ENCODE measurements at places on chromosomes 2 and 18. TPM values are rescaled to one million over a fixed set of nuclear protein-coding genes. Genes with fewer than 3 reads are reported as not detected.

GRCh38 chr2:147125145-147125544 lies 719.7 kb upstream of the ACVR2A start:
- peaks cover 16% of the 10 kb centered on the region for H3K36me3 ChIP-seq
- H3K27ac ChIP-seq: no peak overlapping the region
- no peak overlapping the region for H3K4me3 ChIP-seq
- DNase-seq: no peak
- no peaks in the 10 kb centered on the region for H3K4me1 ChIP-seq

- peaks cover 38% of the 10 kb centered on the region for H3K36me3 ChIP-seq
- no peak overlapping the region for H3K27ac ChIP-seq
- DNase-seq: no peak
- 0 out of 2 replicates have a peak, but pooled peaks cover 3% of the 10 kb centered on the region for H3K4me1 ChIP-seq
These were observed 42.2 kb downstream of the KANSL1L start for GRCh38 chr2:210128961-210129360.

- no peak overlapping the region for H3K27ac ChIP-seq
- H3K4me1 ChIP-seq: no peaks in the 10 kb centered on the region
- DNase-seq: no peak
- no peaks in the 10 kb centered on the region for H3K27me3 ChIP-seq
- peaks cover 3% of the 10 kb centered on the region for H3K36me3 ChIP-seq
- H3K4me3 ChIP-seq: no peak overlapping the region
These were observed 235.2 kb downstream of the DYSF start for GRCh38 chr2:71688530-71688929.

DNA sequence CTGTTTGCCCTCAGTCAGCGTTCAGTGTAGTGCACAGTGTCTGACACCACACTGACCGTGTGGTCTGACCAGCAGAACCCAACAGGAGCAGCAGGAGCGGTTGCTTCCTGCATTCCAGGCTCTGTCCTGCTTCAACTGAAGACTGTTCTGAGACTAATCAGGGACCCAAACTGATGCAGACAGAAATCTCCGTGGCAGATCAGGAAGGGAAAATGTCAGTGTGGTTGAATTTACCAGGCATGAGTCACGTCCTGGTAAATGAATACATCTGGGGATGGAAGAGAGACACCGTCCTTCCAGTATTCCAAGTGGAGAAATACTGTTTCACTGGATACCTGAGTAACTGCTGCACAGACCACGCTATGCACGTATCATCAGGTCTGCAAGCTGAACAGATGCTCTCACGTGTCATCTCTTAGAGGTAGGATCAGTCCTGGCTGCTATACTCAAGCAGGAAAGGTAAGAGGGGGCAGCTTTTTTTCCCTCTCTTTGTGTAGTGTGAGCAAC lies 223.6 kb upstream of the EPAS1 start:
- H3K4me3 ChIP-seq: no peak overlapping the region
- H3K36me3 ChIP-seq: no peaks in the 10 kb centered on the region
- DNase-seq: no peak
- no peaks in the 10 kb centered on the region for H3K27me3 ChIP-seq

NT5C1B gene
- not detected for total RNA-seq

MARCHF4 gene
- total RNA-seq: 0.26 TPM

TMEM237 gene
- total RNA-seq: 37.7 TPM

MYO1B gene
- 51.4 TPM for total RNA-seq

SNED1 gene
- 1.8 TPM for total RNA-seq

UGT1A5 gene
- not detected for total RNA-seq

Measured in H9 (cell line).